ENCODE measurements at places on chromosomes 11 and 22.

GRCh38 chr11:26779074-26779865, 57.4 kb upstream of the SLC5A12 start:
- no peak for DNase-seq

DNA sequence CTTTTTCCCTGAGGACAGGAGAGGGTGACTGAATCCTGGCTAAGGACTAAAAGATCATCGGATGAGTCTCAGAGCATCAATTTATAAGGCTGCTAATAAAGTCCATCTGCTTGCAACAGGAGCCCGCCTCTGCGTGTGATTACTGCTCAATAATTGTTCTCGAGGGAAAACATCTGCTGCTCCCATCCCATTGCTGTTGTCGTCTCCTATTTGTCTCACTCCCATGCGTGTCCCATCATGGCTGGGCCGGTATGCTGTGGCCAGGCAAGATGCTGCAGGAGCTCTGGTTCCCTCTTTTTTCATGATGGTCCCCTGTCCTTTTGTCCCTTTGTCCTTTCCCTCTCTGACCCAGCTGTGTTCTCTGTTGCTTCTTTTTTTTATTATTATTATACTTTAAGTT, 121.2 kb downstream of the SPATA19 start:
- DNase-seq = no peak

GRCh38 chr11:112728288-112728687, 232.9 kb upstream of the NCAM1 start:
- DNase-seq = no peak

DNA sequence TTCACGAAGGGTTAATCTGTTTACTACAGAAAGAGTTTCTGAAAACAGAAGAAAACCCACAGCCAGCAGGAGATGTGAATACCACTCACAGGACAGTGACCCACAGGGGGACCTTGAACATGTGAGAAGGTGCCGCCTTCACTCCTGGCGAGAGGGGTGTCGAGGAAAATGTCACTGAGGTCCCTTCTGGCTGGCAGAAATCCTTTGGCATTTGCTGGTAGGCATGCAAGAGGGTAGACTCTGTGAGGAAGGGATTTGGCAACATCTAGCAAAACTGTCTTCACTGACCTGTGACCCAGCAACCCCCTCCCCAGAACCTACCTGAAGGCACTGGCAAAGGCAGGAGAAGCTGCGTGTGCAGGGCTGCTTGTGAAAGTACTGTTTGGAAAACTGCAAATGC, 8.6 kb downstream of the KCNQ1 start:
- DNase-seq = no peak

GRCh38 chr11:129965248-129965647, 37.4 kb downstream of the PRDM10 start:
- no peak for DNase-seq

DNA sequence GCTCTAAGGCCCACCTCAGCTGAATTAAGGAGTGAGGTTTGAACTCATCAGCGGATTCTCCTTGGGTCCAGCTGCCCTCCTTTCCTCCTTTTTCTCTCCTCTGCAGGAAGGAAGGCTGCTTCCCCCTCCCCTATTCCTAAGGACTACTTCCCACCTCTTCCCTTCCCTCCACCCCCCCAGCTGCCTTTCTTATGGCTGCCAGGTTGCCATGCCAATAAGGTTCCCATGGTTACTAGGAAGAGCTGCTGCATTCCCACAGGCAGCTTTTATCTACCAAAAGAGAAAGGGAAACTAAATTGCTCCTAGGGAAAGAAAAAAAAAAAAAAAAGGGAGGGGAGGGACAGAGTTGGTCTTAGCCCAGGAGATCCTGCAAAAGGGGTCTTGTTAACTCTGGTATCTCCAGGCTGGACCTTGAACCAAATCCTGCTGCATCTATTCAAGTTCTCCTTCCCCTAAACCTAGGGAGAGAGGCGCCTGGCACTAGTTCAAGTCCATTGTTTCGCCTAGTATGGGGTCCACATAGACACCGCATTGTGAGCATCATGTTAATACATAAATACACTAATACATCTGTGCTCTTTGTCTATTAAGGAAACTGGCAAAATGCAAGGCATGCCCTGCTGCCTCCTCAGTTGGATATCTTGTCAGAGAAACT, 21.2 kb upstream of the FEZ1 start:
- no peak for DNase-seq

Data from NCI-H1417 (cell line).